ENCODE measurements at places on chromosomes 12 and 14.

DNA sequence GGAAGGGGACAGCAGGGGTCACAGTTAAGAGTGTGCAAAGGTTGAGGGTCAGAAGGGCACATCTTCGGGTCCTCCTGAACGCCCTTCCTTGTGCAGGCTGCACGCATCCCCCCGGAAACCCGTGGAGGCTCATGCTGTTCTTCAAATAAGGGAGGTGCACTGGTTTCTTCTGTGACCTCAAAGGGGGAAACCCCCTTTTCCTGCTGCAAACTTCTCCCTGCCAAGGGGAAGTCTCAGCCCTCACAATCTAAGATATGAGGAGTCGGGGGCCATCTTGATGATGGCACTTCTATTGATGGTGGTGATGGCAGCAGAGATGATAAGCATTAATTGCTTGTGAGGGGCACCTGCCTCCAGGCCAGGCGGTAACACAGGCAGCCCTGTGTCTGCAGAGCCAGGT lies 40.0 kb downstream of the ISCA2 start:
- no peak for DNase-seq

DNA sequence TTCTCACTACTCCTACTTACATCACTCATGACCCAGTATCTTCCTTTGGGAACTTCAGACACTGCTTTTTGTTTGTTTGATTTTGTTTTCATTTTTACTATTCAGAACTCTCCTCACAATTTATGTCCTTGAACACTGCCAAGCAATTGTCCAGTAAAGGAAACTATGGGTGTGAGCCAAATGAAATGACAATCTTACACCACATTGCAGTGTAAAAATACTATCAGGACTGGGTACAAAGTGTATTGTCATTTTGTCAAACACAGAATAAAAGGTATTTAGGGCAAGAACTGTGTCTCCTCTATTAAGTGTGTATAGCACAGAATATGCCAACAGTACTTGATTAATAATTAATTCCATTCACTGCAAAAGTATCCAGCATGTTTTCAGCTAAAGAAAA lies 199.3 kb downstream of the ALG10B start:
- no peak for DNase-seq

DNA sequence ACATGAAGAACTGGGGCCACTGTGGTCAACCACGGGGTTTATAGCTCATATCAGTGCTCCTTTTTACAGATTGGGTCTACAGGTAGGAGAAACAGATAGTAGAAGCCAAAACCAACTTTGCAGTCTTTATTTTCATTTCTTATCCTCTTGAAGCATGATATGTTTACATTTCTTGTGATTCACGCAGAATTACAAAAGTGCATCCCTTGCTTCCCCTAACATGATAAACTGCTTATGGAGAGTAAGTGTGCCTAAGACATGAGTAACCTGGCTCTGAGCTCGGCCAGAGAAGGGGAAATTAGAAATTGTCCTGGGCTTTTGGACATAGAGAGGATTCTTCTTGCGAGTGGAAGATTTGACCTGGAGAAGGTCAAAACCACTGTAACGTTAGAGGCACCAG lies 18.4 kb downstream of the PWP1 start:
- DNase-seq = no peak

GRCh38 chr12:81077686-81078441 lies at the start of gene ACSS3:
Gene ACSS3 (plus strand): TSS chr12:81078079. CDS start chr12:81078121, 42 bp downstream.
- no peak for DNase-seq

DNA sequence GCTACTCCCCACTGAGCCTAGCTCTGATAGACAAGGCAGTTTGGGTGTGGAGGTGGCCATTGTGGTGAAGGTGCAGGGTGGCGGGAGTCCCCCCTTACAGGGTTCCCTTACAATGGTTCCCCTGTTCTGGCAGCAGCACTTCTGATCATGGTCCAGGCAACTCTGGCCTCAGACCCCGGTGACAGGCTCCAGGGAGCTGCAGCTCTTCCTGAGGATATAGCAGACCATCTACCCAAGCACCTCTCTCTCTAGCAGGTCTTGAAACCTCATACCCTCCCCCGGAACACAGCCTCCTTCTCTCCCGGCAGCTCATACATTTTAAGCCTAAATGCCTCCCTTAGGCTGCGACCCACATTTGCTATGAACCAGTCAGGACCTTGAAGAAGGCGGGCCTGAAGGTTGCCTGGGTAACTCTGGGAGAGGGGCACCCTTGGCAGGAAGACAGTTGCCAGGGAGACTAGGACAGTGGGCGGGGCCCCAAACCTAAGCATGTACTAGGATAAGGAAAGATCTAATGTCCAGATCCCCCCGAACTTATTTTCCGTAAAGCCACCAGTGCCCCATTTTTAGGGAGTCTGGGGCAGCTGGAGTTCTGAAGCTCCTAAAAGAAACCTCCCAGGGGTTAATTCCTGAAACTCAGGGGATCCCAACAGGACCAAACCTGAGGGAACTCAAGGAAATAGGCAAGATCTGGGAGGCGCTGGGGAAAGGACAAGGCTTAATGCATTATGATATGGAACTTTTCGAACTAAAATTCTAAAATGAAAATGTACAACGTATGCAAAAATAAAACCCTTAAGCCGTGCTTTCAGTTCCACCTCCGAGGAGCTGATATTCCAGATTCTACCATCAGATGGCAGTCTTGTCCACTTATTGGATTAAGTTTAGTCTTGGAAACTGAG lies 4.5 kb upstream of the GDF11 start:
- DNase-seq = peak; percentile 83

- no peak for DNase-seq
Observed at GRCh38 chr12:47833591-47834012, 13.9 kb upstream of the HDAC7 start.

GRCh38 chr12:13340149-13340548 lies 143.6 kb downstream of the EMP1 start:
- no peak for DNase-seq

- DNase-seq = no peak
Observed at GRCh38 chr14:81884382-81884781, 350.7 kb upstream of the SEL1L start.

GRCh38 chr14:57060276-57060955 lies 208.3 kb downstream of the EXOC5 start:
- no peak for DNase-seq

DNA sequence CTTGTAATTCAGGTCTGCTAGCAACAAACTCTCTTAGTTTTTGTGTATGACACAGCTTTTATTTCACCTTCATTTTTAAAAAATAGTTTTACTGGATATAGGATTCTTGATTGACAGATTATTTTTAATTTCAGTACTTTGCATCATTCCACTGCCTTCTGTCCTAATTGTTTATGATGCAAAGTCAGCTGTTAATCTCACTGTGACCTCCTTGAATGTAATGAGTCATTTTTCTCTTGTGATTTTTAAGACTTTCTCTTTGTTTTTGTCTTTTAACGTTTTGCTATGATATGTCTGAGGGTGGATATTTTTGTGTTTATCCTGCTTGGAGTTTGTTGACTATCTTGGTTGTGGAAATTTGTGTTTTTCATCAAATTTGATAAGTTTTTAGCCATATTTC lies 126.3 kb upstream of the FBXO33 start:
- DNase-seq = no peak

DNA sequence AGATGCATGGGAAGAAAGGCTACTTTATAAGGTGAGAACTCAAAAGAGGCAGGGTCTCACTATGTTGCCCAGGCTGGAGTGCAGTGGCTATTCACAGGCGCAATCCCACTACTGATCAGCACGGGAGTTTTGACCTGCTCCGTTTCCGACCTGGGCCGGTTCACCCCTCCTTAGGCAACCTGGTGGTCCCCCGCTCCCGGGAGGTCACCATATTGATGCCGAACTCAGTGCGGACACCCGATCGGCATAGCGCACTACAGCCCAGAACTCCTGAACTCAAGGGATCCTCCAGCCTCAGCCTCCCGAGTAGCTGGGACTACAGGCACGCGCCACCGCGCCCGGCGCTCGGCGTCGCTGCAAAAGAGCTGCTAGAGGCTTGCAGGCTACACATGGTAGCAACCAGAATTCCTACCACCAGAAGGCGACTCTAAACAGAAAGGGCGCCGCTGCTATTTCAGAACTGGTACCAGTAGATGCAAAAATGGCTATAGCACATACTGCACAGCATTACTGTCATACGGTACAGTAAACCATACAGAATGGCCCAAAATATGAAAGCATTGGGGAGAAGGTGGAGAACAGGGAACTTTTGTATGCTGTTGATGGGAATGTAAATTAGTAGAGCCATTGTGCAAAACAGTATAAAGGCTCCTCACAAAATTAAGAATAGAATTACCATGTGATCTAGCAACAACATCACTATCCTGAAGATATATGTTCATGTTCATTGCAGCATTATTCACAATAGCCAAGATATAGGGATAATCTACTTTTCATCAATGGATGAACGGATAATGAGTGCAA lies 1.2 kb upstream of the NEMF start:
- DNase-seq = peak; percentile 82

DNA sequence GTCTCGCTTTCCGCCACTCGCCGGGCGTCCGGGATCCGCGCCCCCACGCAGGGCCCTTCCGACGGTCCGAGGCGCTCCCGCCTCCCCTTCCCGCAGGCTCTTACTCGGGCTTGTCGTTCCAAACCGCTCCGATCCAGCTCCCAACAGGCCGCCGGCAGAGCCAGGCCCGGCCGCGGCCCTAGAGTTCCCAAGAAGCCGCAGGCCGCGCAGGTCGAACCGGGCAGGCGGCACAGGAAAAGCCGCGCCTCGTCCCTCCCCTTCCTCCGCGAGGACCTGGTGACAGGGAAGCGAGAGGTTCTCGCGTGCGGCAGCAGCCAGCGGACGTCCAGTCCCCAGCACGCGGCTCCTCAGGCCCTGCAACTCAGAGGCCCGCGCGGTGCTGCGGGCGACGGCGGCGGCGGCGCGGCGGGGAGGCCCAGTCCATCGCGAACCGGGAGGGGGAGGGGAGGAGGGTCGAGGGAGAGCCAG lies 272 bp downstream of the HECTD1 start:
- DNase-seq = no peak

DNA sequence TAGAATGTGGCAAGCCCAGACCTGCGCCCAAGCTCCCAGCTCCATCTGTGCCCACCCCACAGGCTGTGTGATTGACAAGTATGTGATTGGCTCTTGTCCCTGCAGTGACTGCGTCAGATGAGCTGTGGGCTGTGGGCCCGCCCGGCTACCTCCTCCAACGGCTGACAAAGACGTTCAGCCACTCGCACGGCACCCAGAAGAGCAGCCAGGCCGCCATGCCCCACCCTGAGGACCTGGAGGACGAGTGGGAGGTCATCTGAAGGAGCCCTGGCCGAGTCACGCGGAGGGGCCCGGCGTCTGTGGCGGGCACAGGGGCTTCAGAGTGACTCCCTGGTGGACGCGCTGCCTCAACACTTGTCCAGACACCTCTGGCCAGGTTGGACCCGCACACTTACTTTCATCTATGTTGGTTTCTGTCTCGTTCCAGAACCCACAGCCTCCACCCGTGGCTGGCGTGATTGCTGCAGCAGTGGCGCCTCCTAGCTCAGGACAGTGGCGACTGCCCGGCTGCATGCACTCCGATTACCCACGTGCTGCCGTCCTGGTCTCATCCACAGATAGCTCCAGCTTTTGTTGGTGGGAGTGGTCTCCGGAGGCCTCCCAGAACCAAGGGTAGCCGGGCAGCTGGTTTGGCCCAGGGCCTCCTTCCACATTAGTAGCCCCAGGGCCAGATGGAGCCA lies 11.4 kb downstream of the ANKRD9 start:
- no peak for DNase-seq

GRCh38 chr12:120944645-120945217 lies 33.6 kb upstream of the HNF1A start:
- peak; percentile 52 for DNase-seq

DNA sequence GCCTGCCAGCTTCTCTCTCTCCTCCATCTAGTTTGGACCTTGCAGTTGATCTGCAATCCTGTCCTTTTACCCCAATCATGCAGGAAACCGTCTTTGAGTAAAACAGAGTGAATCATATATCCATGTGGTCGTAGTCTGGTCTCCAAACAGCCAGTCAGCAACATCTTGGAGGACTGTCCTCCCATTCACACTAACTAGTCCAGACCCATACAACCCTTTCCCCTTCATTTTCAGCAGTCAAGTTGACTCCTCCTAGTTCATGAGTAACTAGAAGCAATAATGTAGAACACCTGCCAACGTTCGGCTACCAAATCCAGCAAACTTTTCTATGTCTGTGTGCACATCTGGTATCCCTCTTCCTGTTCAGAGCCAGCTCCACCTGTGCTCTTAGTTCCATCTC lies 10.8 kb upstream of the BIN2 start:
- no peak for DNase-seq

DNA sequence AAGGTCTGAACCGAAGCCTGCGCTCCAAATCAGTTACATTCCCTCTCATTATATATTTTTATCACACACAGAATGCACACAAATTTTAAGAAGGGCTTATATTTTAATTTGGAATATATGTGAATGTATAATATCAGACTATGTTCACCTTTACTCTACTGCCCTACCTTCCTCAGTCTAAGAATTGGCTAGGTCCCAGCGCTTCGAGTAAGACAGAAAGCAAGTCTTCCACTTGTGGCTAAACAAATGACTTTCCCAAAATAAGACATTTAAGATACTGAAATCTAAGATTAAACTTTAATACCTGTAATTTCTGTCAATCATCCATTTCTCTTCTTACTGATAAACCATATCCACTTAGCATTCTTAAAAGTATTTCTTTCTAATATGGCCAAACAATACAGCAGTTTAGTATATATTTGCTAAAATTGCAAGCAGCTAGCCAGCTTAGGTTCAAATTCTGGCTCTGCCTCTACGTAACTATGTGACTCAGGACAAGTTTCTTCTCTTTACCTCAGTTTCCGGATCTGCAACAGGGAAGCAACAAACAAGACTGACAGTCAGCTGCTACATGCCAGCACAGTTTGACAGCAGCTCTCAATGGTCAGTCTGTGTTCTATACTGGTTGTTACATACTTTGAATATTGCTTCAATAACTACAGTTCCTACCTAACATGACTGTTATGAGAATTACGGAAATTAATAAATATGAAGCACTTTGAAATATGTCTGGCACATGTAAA lies 2.0 kb downstream of the INTS13 start:
- DNase-seq = peak; percentile 12

- no peak for DNase-seq
Observed at GRCh38 chr12:132305991-132306884, 23.2 kb downstream of the GALNT9 start.

GRCh38 chr12:71371122-71371521 lies 68.5 kb upstream of the LGR5 start:
- DNase-seq = no peak

DNA sequence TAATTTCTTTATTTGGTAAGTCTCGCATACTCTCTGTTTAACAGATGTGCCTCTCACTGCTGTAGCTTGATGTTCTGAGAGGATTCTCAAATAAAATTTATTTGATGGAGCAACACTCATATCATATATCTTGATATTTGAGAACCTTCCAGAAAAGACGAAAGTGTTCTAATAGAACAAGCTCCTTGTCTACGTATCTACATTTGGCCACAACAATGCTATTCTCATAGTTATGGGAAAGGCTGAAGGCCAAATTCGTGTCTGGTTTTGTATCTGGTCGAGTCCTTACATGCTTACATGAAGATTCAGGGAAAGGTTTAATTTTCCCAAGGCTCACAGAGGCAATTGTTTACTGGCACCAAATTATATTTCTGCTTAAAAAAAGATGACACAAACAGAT lies 186.7 kb upstream of the SLC38A2 start:
- no peak for DNase-seq

DNA sequence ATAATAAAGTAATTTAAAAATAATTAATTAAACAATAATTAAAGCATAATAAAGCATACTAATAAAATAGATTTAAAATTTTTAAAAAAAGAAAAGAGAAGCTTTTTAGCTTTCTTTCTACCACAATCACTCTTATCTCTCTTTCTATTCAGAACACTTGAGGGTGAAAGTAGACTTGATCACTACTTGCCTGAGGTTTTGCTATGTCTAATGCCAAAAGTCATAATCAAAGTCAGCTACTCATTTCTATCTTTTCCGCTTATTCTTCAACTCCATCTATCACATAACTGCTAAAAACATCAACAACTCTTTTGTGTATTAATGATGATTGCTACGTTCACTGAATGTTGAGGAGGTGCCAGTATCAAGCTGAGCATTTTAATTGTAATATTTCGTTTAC lies 202.0 kb upstream of the KRR1 start:
- DNase-seq = no peak

Data from CD4-positive, alpha-beta memory T cell (primary cell).